ENCODE measurements at places on chromosomes 4 and X. TPM values are rescaled to one million over a fixed set of nuclear protein-coding genes. Genes with fewer than 3 reads are reported as not detected.

The SUPT20HL1 gene
- not detected for total RNA-seq

The DOK7 gene
- not detected for total RNA-seq

The HELT gene
- not detected for total RNA-seq

The RRH gene
- not detected for total RNA-seq

The PPP1R3F gene
- total RNA-seq = under 0.01 TPM

The UGT2B15 gene
- total RNA-seq = not detected

The GLRA2 gene
- not detected for total RNA-seq

The NEIL3 gene
- total RNA-seq = 0.65 TPM

The H2BW2 gene
- not detected for total RNA-seq

The CORIN gene
- not detected for total RNA-seq

The PAGE2 gene
- total RNA-seq = not detected

All from cardiac atrium fibroblast (primary cell).